ENCODE measurements at places on chromosomes 1 and 21.

DNA sequence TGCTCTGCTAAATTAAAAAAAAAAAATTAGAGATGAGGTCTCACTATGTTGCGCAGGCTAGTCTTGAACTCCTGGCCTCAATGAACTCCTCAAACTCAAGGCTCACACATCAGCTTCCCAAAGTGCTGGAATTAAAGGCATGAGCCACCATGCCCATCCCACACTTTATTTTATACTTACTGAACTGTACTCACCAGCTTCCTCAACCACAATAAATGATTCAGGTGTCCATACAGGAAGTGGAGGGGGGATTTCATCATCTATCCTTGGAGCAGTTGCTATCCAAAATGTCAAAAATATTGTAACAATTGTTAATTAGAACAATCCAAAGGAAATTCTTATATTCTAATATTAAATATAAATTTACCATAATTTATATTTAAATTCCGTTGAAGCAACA, 22.4 kb upstream of the RSBN1 start:
- DNase-seq, result no peak

DNA sequence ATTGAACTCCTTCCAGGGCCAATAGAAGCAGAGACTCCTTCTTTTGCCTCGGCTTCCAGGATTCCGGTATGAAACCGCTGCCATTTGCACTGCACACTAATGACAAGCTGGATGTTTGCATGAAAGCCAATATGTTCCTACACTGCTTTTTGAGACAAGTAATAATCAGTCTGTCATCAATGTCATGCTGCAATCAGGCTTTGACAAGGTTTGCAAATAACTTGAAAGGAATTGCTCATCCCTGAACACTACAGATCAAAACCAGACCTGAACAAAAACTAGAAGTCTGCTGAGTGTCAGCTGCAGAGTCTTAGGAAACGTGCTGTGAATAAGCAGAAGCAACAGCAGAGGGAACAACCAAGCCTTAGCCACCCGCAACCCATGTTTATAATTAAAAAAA, 720.7 kb upstream of the CXADR start:
- no peak for DNase-seq

DNA sequence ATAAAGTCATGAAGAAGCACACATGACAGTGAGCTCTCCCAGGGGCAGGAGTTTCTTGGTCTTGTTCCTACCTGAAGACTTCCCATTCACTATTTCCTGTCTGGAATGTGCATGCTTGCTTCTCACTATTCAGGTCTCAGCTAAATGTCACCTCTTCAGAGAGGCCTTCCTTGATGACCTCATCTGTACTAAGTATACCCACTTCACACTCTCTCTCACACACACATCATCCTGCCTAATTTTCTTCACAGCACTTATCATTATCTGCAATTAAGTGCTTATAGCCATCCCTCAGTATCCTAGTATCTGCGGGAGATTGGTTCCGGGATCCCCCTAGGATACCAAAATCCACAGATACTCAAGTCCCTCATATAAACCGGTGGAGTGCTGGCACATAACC, 146.4 kb upstream of the IVNS1ABP start:
- DNase-seq, result no peak

DNA sequence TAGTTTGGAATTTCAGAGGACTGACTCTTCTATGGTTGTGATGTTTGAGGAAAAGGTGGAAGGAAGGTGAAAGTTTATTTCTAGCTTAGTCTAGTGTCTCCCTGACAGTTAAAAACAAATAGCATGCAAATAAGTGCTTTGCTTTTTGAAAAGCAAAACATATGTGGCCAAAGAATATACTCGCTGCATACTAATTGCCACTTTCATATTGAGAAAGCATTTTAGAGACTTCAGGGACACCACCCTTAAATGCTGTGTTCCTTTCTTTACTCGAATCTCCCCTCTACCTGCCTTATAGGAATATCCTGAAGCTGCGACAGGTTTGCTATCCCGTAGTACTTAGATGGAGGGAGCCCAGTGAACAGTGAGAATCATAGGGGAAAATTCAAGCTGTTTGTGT, 23.2 kb downstream of the GLUL start:
- DNase-seq, result no peak

- no peak for DNase-seq
Observed at GRCh38 chr1:70764747-70765146, 282.9 kb downstream of the PTGER3 start.

DNA sequence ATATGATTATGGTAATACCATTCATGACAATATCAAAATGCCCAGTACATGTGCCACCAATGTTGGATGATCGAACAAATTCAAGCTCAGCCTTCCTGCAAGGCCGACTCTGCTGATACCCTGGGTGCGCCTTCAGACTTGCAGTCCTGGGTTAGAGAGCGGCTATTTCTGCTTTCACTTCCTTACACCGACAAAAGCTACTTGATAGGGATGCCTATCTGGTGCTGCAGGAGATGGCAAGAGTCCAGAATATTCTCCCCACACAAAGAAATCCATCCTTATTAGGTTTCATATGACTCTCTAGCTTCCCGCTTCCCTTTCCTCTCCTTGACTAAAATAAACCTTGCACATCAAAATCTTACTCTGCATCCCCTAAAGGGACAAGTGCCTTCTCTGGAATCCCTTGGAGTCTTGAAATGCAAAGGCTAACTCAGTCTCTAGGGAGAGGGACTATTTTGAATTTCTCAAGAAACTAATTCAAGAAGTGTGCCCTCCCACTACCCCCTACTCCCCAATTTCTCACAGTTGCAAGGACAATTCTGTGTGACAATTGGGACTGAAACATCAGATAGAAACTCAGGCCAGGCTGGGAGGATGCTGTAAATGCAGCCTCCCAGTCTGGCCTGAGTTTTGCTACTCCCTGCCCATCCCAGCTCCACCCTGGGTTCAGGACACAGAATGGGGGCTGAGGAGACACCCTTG, 103.1 kb upstream of the USP24 start:
- DNase-seq, result no peak

DNA sequence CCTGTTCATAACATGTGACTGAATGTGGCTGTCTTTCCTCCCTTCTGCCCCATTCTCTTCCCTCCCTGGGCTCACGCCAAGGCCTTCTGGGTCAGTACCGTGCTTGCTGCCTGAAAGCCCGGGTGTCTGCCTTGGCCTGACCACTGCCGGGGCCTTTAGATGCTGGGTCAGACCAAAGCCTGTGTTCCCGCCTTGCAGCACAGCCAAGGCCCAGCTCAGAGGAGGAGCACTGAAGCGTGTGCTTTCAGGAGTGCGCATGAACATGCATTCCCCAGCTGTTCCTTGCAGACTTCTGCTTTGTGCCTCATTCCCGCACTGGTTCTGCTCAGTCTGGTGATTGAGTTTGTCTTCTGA, 27.0 kb upstream of the SARS1 start:
- no peak for DNase-seq

GRCh38 chr1:30751830-30752650, 5.5 kb downstream of the LAPTM5 start:
- DNase-seq, result no peak

- no peak for DNase-seq
Observed at GRCh38 chr21:46120301-46121285, 22.7 kb downstream of the COL6A2 start.

Measured in activated CD8-positive, alpha-beta memory T cell treated with anti-CD3 and anti-CD28 coated beads for 48 hours (primary cell).